ENCODE measurements at places on chromosomes 6 and 20.

DNA sequence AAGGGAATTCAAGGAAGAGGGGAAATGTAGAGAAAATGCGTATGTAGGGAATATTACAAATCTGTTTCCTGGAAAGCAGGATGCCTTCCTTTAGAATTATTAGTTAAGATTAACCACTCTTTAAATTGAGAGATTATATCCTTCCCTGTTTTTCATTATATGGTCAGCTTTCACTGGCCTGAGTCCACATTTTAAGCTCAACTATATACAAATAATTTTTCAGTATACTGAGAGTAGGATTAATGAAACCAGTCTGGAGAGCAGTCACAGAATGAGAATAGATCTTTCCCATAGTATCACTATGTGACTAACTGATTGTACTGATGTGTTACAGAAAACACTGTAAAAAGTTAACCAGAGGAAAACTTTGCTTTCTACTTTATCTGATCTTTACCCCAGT lies 306.3 kb downstream of the LAMA2 start:
- DNase-seq = no peak

GRCh38 chr6:135126729-135127128 lies 54.4 kb upstream of the MYB start:
- DNase-seq = no peak

GRCh38 chr20:19886661-19887288 lies 128.7 kb downstream of the RIN2 start:
- DNase-seq = peak; percentile 20

- no peak for DNase-seq
Measured at GRCh38 chr6:112189494-112189893, 64.9 kb downstream of the LAMA4 start.

GRCh38 chr6:137013738-137014602 lies 30.8 kb downstream of the IL20RA start:
- peak; percentile 52 for DNase-seq

Data from NCI-H1092 treated with DMSO at 0.1 percent for 48 hours (cell line).